ENCODE measurements at places on chromosomes 16 and 17.

GRCh38 chr16:67996666-67997065 is 2.6 kb downstream of the DPEP2 start:
- no peak for DNase-seq

DNA sequence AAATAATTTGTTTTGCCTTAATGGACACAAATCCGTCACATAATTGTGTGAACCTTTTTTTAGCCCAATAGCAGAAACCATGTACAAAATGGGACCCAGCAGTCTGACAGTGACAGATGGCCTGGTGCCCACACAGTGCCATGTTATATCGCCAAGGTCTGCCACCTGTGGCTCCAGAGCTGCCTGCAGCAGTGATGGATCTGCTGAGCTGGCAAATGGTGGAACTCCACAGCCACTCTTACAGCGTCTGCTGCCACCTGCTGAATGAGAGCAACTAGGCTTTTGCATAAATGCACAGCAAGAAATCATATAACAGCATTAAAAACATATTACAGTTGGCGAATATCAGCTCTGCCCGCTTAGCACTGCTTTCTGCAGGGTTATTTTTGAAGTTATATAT is 59.4 kb downstream of the NUP93 start:
- DNase-seq, result no peak

- no peak for DNase-seq
Measured at GRCh38 chr17:68458260-68459036, 1.2 kb upstream of the WIPI1 start.

- DNase-seq, result no peak
Measured at GRCh38 chr17:81148986-81149533, 16.2 kb upstream of the PVALEF start.

- DNase-seq, result no peak
Measured at GRCh38 chr17:60154616-60155426, 5.0 kb downstream of the CA4 start.

GRCh38 chr17:19486351-19487023 is 47.2 kb upstream of the SLC47A1 start:
- DNase-seq, result no peak

- no peak for DNase-seq
Measured at GRCh38 chr16:88773812-88774291, 11.2 kb downstream of the PIEZO1 start.

GRCh38 chr17:51351890-51352289 is 91.5 kb downstream of the UTP18 start:
- no peak for DNase-seq

DNA sequence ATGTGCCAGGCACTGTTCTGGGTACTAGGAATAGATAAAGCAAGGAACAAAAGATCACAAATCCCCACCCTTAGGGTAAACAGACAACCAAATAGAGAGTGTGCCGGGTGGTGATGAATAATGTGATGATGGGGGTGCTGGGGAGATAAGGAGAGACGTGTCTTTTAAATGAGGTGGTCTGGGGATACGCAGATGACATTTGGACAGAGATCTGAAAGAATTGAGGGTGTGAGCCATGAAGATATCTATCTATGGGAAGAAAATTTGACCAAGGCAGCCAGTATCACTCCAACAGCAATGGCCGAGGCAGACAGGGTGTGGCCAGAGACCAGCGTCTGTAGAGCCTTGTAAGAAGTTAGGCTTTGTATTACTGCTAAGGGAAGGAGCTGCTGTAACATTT is 165.3 kb downstream of the MRTFB start:
- no peak for DNase-seq

- DNase-seq, result no peak
Measured at GRCh38 chr17:63987221-63988126, 10.7 kb upstream of the PRR29 start.

DNA sequence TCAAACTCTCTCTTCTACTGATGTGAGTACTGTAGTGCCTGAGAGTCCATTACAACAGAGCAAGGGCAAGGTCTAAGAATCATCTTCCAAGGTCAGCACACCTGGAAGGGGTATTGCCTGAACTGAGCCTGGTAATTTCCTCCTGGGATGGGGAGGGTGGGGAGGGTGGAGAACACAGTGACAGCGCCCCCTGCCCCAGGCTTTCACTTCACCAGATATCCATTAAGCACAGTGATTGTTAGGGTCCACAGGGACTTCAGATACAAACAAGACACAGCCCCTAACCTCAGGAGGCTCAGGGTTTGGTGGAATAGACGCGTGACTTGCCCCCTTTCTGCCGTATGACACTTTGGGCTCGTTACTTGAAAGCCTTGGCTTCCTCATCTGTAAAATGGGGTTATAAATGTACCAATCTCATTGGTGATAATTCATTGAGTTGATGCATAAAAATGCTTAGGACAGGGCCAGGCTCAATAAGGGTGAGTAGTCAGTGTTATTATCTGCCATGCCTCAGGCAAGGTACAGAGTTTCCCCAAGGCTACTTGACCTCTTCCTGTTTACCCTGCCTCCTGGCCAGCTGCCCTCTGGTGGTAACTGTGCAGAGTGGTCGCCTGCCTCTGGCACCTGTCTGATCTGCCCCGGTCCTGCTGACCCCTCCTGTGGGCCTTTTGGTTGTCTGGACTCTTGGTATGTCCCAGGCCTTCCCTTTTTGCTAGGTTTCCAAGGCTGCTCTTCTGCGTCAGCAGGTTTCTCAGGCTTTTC is 13.1 kb upstream of the BRD7 start:
- no peak for DNase-seq

GRCh38 chr16:17348826-17349225 is 121.9 kb downstream of the XYLT1 start:
- no peak for DNase-seq

GRCh38 chr16:50839920-50840729 is 98.2 kb downstream of the CYLD start:
- no peak for DNase-seq

DNA sequence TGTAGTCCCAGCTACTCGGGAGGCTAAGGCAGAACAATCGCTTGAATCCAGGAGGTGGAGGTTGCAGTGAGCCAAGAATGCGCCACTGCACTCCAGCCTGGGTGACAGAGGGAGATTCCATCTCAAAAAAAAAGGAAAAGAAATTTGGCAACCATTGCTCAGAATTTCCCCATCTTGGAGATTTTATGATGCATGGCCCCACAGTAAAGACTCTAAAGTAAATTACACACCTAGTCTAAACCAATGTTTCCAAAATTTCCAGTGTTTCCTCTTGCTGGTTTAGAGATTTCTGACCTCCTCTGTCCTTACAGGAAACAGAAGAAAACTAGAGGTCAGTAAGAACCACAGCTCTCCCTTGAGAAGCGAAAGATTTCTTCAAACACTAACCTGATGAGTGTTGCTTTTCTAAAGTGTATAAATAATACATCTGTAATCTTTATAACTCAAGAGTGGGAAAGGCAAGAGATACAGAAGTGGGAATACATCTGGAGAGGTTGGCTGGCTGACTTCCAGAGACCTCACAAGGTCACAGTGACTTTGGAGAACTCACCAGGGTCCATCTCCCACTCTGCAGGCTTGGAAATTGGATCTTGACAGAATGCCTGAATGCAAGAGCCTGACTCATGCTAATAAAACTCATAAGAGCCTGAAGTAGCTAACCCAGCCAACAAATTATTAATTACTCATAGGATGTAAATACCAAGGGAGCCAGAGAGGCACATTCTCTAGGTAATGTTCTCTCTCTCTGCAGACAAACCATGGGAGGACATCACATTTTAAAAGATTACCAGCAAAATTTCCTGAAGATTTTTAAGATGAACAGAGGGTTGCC is 8.8 kb downstream of the ADAT1 start:
- no peak for DNase-seq

DNA sequence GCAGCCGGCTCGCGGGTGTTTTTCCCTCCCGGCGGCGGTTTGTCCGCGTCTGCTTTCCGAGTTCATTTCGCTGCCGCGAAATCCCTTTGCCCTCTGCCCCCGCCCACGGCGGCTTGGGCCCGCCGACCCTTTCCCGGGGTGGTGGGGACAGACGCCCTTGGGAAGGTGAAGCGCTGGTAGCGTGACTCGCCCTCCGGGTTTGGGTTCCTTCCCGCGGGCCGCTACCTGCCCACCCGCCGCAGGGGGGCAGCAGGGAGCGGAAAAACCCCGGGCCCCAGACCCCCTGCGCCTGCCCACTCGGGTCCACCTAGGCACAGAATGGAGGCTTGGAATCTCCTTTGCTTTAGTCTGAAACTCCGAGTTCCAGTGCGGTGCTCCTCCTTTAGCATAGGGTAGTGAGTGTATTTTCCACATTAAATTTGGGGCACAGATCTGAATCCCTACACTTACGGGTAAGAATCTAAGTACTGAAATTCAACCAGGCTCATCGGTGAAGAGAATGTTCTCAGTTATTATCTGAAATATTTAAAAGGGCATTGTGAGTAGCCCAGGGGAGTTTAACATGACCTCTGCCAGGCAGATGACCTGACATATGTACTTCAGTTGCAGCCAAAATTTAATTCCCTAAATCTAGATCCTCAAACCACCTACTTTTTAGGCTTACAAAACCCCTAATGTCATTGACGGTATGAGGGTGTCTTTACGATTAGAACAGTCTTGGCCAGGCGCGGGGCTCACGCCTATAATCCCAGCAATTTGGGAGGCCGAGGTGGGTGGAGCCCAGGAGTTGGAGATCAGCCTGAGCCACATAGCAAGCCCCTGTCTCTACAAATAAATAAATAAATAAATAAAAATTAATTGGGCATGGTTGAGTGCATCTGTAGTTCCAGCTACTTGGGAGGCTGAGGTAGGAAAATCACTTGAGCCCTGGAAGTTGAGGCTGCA is 1.0 kb downstream of the NME2 start:
- peak; percentile 18 for DNase-seq
